ENCODE measurements at places on chromosomes 12 and 14. TPM values are rescaled to one million over a fixed set of nuclear protein-coding genes. Genes with fewer than 3 reads are reported as not detected.
A peak's percentile ranks its signal among the peaks of the same experiment; 100 is the strongest.

DNA sequence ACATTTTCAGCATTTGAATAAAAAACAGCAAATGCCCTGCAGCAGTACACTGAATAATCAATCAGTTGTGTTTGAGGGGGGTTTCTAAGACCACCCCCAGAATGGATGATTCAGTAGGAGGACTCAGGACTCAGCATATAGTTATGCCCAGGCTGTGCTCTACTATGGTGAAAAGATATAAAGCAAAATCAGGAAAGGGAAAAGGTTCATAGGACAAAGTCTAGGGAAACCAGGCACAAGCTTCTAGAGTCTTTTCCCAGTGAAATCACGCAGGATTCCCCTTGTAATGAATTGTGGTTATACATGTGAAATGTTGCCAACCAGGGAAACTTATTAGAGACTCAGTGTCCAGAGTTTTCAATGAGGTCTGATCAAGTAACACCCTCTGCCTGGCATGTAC is 25.0 kb upstream of the SLC17A8 start:
- no peak for DNase-seq

GRCh38 chr12:7934091-7934888 is 1.7 kb downstream of the SLC2A3 start:
- DNase-seq = no peak

GRCh38 chr12:128259556-128260070 is 7.4 kb upstream of the TMEM132C start:
- peak; percentile 35 for DNase-seq

DNA sequence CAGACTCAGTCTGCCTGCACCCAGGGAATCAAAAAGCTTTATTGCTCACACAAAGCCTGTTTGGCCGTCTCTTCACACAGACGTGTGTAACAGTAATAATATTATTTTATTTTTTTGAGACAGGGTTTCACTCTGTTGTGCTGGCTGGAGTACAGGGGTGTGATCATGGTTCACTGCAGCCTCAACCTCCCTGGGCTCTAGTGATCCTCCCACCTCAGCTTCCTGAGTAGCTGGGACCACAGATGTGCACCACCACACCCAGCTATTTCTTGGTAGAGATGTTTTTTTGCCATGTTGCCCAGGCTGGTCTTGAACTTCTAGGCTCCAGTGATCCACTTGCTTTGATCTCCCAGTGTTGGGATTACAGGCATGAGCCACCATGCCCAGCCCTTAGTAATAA is 88.4 kb upstream of the DCD start:
- DNase-seq = no peak

DNA sequence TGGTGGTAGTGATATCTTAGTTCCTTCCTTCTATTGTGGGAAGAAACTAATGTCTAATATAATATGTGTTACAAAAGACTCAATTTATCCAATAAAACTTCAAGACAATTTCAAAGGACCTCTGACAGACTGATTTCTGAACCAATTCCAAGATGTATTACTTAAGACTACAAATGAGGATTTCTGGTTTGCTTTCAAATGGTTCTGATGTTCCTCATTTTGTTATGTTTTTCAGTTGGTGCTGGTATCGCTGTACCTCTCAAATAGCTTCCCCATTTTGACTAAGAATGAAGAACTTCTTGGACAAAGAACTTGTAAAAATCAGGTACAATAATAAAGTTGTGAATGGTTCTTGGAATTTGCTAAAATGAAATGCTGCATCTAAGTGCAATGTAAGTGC is 19.4 kb upstream of the MBIP start:
- DNase-seq = no peak

The CLBA1 gene
- 20.8 TPM for total RNA-seq

DNA sequence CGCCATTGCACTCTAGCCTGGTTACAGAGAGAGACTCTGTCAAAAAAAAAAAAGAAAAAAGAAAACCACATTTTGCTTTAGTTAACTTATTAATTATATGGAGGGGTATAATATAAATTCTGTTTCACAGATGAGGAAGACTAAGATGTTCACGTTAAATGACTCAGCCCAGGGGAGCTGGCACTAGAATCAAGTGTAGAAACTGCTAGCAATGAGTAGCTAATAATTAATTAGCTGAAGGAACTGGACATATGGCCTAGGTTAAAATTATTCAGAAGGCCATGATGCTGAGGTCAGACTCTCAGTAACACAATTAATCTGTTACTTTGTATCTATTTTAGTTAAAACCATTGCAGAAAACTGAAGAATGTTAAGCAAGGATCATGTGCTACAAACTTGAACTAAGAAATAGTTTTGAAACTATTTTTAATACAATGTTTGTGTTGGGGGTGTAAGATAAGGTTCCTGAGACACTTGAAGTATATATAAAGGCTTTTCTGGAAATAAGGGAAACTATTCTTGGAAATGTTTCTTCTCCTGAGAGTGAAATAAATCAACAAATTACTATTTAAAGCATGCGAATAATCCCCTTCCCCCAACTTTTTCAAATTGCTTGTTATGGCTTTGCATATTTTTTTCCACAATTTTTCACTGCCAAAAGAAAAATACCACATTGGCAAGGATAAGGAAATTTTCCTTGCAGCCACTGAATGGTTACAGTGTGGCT is 589.3 kb downstream of the SOX5 start:
- no peak for DNase-seq

DNA sequence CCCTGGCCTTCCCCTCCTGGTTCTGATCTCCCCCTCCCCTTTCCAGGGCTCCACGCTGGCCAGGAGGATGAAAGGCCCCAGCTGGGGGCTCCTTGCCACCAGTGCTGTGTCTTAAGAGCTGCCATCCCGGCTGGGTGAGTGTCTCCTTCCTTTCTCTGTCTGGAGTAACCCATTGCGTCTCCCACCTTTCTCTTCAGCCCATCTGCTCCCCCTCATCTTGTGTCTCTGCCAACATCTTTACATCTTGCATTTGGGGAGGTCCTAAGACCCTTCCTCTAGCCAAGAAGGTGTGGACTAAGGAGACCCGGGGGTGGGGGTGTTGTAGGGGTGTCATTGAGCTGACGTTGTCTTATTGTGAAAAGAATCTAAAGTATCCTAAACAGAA is 505 bp downstream of the BCL2L2 start:
- DNase-seq = no peak

- no peak for DNase-seq
Observed at GRCh38 chr12:68007466-68007865, 18.2 kb downstream of the IFNG-AS1 start.

GRCh38 chr12:76274420-76275083 is 73.7 kb downstream of the BBS10 start:
- DNase-seq = no peak

GRCh38 chr14:59096303-59096702 is 92.2 kb upstream of the DAAM1 start:
- DNase-seq = no peak

The GPR135 gene
- 3.0 TPM for total RNA-seq

DNA sequence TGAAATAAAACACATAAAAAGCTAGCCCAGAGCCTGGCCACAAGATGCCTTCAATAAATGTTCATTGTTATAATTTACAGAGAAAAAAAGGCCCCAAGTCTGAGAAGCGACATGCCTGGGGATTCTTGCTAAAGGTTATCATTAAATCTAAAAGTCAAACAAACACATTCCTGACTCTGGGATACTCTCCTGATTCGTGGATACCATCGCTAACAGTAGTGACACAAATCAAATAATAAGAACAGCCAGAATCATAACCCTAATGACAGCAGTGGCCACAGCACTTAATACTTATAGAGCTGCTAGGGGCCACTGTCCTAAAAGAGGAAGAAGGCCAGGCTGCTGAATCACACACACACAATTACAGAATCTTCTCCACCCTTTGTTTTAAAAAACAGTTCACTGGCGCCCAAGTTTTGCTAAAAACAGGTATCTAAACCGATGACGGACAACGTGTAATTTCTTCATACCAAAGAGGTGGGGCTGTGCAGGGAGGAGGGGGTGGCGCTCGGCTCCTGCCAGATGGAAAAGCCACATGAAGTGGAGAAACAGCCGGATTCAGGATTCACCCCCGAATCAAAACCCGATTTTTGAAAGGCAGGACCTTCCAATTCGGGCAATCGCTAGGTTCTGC is 1.2 kb downstream of the CLIP1 start:
- DNase-seq = no peak

DNA sequence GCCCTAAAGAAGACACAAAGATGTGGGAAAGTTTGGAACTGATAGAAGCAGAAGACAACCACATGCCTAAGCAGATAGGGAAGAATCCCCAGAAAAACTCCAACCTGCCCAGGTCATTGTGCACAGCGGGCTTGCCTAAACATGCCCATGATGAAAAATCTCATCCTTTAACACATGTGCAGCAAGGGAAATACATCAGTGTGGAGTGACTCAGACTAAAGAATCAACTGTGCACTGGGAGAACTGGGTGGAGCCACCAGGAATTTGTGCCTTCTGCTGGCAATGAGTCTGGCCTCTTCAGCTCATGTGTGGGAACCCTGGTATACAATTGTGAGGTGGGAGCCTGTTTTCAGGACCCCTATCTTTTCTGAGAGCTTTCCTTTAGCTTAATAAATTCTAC is 398.5 kb downstream of the FSCB start:
- DNase-seq = no peak

DNA sequence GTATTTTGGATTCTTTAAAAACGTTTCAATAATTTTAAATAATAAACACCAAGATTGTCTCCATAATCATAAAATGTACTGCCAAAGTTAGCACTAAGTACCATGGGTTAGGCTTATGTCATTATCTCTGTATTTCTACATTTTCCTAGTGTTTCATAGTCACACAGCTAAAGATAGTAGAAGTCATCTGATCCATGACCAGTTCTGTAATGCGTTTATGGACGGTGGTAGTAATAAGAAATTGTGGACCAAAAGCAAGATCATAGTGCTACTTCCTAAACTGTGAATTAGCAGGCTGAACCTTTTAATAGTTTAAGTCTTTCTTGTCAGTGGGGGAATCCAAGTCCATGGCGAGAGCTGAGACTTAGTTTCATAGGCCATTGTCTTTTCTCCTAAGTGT is 142.1 kb downstream of the AKAP6 start:
- no peak for DNase-seq

The PLEKHD1 gene
- 2.0 TPM for total RNA-seq

The PUS1 gene
- total RNA-seq = 40.4 TPM

- no peak for DNase-seq
Observed at GRCh38 chr12:21001778-21002177, 129.2 kb upstream of the SLCO1B1 start.

The EFS gene
- 69.6 TPM for total RNA-seq

GRCh38 chr12:1173781-1174617 is 183.0 kb downstream of the ERC1 start:
- DNase-seq = no peak

GRCh38 chr14:99213101-99213500 is 58.9 kb downstream of the BCL11B start:
- DNase-seq = no peak

- no peak for DNase-seq
Observed at GRCh38 chr12:98823012-98823411, 177.9 kb downstream of the APAF1 start.

DNA sequence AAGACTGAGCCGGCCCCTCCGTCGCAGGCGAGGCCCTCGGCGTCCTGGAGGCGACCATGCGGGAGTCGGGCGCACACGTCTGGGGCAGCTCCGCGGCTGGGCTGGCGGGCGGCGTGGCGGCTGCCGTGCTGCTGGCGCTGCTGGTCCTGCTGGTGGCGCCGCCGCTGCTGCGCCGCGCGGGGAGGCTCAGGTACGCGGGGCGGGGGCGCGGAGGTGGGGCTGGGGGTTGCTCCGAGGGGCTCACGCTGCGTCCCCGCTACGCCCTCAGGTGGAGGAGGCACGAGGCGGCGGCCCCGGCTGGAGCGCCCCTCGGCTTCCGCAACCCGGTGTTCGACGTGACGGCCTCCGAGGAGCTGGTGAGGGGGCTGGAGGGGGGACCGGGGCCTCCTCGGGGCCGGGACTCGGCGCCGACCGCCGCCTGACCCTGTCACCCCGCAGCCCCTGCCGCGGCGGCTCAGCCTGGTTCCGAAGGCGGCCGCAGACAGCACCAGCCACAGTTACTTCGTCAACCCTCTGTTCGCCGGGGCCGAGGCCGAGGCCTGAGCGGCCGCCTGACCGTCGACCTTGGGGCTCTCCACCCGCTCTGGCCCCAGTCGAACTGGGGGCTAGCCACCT is 7.8 kb downstream of the AMN start:
- peak; percentile 51 for DNase-seq

DNA sequence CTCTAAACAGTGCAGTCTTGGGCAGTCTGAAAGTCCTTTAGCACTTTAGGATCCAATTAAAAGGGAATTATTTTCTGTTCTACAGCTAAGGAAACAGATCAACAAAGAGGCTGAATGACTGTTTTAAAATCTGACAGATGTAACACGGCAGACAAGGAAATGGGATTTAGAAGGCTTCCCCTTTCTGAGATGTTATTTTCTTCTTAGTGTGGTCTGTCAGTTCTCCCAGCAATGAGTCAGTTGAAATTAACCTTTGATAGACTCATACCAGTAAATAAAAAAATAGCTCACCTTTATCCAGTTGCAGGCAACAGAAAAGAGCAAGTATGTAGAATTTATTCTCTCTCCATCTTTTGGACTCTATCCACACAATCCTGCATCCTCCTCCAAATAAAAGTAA is 98.1 kb downstream of the NEDD1 start:
- DNase-seq = no peak

DNA sequence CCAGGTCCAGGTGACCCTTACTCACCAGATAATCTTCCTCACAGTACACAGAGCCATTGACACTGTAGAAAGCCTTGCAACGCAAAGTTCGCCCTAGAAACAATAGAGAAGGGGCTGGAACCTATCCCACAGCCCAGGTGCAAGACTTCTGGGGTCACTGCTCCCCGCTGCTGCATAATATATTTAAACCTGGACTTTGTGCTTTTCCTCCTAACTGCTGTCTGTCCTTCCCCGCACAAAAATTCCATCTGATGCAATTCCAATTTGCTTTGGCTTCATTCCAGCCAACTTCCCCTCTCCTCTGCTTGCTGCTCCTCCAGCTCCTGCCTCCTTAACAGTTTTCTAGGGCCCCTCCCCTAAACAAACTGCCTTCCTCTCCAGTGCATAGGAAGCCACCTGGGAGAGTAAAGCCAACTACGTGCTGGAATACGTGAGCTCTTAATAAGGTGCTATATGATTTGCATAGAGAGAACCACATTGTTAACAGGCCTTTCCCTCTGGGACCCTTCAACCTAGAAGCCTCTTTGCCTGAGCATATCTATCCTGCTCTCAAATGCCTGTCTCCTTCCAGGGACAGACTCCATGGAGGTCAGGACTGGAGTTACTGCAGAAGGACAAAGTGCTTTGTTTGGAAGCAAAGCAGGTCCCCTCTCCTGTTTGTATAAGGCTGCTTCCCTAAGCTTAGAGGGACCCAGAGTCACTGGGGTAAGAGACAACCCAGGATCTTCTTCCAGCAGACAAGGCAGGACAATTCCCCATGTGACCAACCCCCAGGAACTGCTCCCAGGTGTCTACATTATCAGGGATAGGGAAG is 5.5 kb downstream of the AJUBA start:
- no peak for DNase-seq

The ESR2 gene
- total RNA-seq = 0.29 TPM

Data from progenitor cell of endocrine pancreas (in vitro differentiated cells).